ENCODE measurements at places on chromosomes 1 and 21.

DNA sequence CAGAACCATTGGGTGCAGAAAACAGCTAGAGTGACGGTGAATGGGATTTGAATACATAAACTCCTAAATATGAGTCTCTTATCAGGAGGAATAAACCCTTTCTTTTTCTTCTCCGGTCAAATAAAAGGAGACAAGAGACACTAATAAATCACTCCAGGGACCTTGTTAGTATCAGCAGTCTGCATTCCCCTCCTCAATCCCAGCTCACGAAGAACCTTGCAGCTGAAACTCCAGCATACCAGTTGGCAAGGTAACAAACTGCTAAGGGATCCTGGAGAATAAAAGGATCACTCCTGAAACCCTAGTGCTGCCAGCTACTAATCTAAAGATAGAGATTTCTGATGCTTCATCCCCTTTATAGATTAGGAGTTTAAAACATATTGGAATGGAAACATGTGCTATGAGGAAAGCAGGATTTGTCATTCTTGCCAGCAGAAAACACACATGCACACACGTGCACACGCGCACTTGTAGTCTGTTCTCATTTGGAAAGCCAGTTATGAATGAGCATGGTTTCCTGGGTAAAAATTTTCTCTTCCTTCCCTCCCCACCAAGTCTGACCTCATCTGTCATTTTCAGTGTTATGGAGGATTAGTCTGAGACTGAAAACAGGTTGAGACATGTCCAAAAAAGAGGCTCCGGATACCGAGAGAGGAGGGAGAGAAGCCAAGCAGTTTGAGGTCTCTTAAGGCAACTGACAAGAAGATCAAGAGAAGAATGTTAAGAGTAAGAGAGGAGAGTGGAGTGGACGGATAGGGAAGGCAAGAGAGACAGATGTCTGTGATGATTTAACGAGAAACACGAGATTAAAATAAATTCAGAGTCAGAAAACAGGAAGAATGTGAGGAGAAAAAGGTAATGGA lies 10.9 kb downstream of the IER5 start:
- no peak for DNase-seq

DNA sequence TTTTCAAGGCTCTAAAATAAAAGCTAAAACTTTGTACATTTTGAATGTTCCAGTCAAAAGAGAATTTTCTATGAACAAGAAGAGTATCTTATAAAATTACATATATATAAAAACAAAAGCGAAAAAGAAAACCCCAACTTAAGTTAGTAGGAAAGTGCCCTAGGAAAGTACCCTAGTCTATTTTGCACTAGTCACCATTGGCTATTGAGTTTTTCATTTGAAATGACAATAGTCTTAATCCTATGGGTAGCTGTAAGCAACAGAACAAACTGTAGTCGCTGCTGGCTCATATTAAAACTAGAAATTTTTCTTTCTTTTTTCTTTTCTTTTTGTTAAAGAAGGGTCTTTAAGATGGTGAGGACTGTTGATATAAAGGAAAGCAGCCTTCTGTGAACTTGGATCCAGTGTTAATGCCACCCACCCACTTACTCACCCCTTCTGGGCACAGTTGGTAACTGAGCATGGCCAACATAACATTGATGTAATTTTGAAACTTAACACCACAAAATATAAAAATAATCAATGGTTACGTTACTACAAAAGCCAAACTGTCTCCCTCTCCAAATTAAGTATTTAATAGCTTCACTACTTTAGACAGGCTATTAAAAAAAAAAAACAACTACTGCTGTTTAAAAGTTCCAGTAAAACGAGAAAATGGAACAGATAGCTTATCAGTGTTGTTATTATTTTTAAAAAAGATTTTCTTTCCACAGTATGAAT lies 177.0 kb downstream of the EIF4G3 start:
- no peak for DNase-seq

GRCh38 chr21:33924766-33925100 lies 9.1 kb upstream of the ATP5PO start:
- no peak for DNase-seq

GRCh38 chr1:40650075-40650474 lies 15.4 kb downstream of the RIMS3 start:
- DNase-seq, result no peak

DNA sequence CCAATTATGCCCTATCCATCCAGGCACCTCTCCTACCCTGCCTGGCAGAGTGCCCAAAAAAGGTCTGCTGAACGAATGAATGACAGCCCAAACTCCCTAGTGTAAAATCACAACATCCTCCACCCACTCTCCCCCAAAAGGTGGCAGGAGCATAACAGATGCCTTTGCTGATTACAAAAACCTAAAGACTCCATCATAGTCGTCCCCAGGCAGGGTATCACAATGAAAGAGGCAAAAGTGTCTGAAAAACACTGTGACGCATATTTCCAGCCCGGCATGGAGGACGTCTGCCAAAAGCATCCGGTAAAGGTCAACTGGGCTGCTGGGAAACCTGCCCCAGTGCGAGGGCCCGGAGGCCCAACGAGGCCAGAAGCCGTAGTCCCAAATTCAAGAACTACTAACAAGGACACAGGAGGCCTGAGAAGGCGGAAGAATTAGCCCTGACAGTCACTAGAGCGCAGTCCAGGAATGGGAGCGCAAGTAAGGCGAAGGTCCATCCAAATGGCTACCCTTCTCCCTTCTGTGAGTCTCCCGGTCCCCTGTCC lies 576 bp downstream of the SMIM12 start:
- no peak for DNase-seq

DNA sequence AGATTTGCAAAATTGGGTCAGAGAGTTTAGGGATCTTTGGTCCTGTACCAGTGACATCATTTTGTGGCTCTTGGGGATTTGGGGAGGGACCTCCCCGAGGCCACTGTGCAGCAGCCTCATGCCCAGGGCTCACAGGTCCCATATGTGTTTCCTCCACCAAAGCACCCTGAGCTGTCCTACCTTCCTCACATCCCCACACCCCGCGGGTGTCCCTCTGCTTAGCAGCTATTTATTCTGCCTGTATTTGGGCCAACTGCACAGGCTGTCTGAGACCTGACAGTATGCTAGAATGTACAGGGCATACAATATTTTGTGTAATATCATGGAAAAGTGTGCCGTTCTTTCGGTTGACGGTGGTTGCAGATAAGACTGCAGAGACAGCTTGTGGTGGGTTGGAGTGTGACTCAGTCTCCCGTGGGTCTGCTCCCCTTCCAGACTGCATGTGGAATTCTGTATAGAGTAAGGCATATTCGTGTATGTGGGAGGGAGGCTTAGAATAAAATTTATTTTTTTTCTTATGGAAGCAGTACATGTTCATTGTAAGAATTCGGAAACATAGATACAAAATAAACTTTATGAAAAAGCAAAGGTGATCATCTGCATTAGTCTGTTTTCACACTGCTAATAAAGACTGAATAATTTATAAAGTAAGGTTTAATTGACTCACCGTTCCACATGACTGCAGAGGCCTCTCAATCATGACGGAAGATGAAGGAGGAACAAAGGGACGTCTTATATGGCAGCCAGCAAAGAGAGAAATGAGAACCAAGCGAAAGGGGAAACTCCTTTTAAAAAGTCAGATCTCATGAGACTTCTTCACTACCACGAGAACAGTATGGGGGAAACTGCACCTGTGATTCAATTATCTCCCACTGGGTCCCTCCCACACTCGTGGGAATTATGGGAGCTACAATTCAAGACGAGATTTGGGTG lies 84.4 kb downstream of the ADARB1 start:
- DNase-seq, result no peak

GRCh38 chr1:183685112-183685713 lies 32.1 kb upstream of the APOBEC4 start:
- DNase-seq, result peak; percentile 22

DNA sequence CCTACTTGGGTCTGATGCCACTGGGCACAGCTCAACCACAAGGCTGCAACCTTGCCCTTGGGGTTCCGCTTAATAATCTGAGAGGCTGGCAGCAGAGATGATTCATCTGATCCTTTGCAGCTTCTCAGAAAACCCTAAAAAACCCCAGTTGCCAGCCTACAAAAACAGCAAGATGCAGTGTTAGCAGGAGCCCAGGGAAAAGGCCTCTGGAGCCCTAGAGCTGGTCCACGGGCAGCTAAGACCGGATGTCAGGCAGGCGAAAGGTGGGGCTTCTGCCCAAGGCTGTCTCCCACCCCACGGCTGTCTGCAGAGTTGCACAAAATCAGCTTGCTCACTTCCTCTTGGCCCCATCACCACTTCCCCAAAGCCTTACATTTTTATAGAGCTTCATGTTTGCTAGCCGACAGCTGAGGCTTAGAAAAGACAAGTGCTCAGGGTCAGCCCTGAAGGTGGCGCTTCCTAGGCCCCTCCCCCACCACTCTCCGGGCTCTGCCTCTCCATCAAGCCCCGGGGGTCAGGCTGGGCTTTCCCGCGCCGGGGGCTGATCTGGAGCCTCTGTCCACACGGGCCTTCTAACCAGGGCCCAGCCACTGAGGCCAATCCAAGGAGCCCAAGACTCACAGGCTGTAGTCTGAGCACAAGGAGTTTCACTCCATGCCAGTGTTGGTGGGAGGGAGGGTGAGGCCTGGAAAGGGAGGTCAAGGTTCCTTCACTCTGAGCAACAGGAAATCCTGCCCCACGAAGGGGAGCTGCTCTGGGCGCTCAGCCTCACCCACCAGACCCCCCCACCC lies 4.2 kb upstream of the ADORA3 start:
- DNase-seq, result peak; percentile 72

DNA sequence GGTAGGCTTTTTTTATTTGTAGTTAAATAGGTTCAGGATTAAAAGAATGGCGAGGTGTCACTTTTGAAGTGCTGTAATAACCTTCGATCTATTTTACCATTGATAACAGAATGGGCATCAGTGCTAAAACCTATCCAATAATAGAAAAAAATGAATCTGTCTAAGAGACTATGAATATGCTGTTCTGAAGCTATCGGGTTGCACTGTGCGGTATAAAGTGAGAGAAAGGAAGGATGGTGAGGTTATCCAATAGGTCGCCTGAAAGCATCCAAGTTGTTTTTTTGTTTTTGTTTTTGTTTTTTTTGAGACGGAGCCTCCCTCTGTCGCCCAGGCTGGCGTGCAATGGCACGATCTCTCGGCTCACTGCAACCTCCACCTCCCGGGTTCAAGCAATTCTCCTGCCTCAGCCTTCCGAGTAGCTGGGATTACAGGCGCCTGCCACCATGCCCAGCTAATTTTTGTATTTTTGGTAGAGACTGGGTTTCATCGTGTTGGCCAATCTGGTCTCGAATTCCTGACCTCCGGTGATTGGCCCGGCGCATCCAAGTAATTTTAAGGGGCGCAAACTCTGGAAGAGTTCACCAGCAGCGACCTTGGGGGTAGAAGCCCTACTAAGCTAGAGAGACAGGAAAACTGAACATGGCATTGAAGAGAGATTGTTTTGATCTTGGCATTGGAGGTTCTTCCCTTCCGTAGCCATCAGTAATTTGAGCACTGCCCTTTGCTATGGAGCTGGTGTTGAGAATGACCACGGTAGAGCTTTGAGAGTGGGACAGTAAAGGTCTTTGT lies 8.7 kb upstream of the MDM4 start:
- DNase-seq, result peak; percentile 55

DNA sequence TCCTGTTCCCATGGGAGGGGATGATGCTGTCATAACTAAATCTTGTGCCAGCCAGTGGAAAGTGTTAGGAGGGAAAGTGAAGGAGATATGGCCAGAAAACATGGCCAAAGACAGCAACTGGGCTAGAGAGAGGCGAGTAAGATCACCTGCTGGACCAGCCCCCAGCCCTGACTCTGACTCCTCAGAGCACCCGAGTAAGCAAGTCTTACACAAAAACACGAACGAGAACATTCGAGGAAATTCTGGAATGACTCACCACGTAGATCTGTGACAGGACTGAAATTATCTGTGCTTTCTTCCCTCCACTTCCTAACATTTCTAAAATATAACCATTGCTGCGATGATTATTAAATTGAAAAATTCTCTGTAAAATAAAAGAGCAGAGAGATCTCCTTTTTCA lies 9.2 kb downstream of the ZNF496 start:
- DNase-seq, result no peak

DNA sequence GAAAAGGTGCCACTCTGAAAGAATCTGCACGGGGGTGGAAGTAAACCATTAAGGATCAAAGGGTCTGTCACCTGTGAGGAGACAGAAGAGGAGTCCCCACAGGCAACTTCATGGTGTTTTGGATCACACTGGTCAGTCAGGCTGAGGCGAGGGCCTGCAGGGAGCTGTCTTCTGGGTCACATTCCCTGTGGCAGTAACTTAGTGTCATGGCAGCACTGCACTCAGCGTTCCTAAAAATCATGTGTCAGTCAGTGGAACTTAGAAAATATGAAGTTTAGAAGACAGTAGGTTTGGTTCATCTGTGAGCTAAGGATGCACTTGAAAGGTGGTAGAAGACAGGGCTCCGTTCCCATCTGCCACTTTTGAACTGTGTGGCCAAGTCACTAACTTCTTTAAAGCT lies 43.5 kb upstream of the CD101 start:
- no peak for DNase-seq

DNA sequence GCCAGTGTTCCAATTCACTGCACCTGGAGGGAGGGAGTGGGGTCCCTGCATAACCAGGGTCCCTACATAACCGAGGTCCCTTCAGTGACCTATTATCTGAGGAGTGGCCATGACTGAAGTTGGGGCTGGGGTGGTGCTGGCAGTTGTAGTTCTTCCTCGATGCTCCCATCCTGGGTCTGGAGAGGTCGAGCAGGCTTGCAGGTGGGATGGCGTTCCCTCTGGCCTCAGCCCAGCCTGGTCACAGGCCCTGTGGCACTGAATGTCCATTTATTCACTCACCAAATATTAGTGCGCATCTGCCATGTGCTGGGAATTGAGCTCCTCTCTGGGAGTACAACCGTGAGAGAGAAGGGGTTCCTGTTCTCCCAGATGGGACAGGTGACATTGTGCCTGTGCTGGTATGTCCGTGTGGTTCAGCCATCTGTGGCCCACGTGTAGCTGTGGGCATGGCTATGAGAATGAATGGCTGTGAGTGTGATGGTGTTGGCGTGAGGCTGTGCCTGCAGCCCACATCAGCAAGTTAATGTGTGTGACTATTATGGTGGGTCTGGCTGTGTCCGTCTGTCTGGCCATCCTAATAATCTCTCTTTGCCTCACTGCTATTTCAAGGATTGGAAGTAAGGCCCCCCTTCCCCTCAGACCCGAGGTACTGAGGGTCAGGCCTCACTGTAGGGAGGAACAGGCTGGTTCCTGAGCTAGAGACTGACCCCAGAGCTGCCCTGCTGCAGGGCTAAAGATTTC lies 3.9 kb upstream of the SLC6A9 start:
- DNase-seq, result no peak

GRCh38 chr1:228799924-228800323 lies 64.6 kb downstream of the RHOU start:
- DNase-seq, result no peak

DNA sequence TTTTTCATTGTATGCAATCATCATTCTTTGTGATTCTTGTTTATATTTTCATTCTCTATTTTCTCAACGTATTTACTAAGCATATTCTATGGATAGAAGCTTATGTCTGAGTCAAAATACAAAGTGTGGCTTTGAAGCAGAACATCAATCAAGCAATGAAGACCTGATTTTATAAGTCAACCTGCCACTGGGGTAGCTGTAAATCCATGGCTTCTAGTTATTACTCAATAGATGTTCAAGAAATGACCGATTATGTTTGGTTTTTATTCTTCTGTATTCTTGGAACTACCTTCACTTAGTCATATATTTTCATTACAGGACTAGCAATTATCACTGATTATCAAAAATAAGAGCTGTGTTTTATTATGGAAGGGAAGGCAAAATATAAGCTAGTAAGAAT lies 20.5 kb upstream of the PTGS2 start:
- no peak for DNase-seq

All from CD4-positive, alpha-beta T cell treated with Interferon alpha-2 for 1 hour (primary cell).